Sciatic nerve (tissue), 2 donors: ENCODE measurements at places on chromosomes 3 and 15.

- no peak for DNase-seq
Observed at GRCh38 chr3:148229107-148229506, 468.6 kb upstream of the AGTR1 start.

DNA sequence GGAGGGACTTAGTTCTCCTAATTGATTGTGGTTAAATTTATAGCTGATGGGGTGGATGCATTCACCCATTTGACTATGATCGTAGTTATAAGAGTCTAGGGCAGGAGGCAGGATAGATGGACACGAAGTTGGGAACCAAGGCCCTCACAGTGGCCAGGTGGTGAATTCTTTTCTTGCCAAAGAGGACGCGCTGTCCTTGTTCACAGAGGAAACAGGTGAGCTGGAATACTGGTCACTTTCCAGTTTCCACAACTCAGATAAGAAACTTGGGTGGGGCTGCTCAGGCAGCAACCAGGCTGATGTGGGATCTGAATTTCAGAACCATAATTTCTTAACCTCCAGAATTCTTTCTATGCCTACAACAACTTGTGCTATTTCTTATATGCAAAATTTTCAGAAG, 34.0 kb upstream of the ICE2 start:
- no peak for DNase-seq

GRCh38 chr15:77144026-77144425, 73.1 kb upstream of the TSPAN3 start:
- DNase-seq: no peak

- DNase-seq: no peak
Observed at GRCh38 chr3:128351546-128351945, 115.1 kb downstream of the DNAJB8 start.

DNA sequence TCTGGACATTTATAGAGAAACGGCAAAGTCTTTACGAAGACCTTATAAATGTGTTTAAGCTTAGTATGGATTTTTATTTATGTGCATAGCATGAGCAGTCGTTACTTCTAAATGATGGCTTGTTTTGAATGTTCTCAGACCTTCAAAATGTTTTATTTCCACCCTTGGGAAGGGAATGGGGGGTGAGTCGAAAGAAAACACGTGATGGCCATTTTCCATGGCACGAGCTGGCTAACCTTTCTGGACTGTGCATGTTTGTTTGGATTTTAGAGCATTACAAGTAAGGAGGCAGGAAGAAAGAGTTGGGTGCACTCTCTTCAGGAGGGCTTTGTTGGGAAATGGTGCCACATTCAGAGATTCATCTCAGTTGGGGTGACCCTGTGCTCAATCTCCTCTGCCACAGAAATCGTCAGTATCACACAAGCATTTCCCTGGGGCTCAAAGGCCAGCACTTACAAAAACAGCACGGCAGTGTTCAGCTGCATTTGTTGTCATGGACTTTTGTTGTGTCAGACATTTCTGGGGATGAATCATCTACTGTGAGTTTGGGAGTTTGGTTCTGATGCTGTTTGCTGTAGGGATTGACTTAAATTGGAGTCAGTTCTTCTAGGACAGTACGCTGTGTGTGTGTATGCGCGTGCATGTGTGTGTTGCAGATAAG, 52.3 kb upstream of the ADAMTS9 start:
- DNase-seq: no peak

DNA sequence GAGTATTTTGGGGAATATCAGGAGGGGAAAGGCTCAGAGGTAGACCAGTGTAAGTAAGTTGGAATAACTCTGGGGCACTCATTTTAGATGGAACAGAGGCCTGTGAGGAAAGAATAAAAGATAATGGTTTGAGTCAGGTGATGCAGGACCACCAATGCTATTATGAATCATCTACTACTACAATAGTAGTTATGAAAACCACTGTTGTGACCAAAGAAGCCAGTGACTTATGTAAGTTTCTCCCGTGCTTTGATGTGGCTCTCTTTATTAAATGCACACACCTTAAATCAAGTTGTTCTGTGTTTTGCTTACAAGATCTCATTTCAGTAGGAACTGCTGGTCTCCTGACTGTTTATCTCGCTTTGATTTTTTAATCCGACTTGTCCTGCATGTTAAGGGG, 13.1 kb upstream of the GUCA1C start:
- no peak for DNase-seq

DNA sequence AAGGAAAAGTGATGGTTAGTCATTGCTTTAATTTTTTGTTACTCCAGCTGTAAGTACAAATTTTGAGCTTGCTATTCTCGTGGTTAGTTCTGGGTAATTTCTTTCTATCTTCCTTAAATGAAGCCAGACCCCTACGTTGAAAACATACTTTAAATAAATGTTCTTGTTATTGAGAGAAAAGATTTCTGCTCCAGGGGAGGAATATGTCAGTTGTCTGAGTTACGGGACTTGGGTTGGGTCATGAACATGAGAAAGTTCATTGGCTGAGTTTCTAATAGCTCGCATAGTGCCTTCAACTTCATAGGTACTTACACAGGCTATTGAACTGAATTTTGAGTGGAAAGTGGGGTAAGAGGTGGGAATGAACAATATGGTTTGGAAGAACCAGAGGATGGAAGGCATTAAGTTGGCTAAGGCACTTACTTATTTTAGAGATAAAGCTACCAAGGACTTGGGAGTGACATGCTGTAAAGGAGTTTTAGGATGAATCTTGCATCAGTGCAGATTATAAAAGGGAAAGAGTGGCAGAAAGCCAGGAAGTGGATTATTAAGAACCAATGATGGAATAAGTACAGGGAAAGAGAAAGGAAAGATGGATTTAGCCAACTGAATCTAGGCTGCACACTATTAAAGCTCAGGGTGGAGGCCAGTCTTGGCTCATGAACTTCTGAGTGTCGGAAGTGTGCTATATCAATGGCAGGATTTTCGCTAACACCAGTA, 1.4 kb downstream of the RPSA start:
- DNase-seq: no peak

DNA sequence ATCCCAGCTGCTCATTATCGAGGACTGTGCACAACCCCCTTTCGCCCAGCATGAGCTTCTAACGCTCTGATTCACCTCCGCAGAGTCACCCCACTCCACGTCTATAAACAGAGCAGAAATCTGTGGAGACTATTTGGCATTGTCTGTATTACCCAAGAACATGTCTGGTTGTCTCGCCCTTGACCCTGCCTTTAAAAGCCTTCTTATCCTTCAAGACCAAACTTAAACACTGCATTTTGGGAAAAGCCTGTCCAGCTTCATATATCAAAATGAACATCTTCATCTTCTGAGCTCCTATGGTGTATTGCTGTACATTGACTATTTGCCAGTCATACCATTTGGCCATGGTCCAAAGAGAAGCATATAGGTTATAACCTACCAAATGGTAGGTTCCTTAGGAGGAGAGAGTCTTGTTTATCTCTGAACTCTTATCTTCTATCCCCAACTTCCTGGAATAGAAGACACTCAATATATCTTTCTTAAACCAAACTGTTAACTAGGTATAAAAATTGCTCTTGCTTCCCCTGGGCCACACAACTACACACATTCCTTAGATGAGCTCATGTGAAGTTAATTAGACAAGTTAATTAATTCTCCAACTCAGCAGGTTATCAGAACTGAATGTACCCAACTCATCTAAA, 90.1 kb downstream of the FBN1 start:
- DNase-seq: no peak

GRCh38 chr3:69178838-69179739, 56.7 kb upstream of the LMOD3 start:
- DNase-seq: no peak

GRCh38 chr3:189237526-189237925, 65.8 kb downstream of the TPRG1 start:
- DNase-seq: no peak

- no peak for DNase-seq
Observed at GRCh38 chr3:50510325-50510724, 6.9 kb upstream of the CACNA2D2 start.

DNA sequence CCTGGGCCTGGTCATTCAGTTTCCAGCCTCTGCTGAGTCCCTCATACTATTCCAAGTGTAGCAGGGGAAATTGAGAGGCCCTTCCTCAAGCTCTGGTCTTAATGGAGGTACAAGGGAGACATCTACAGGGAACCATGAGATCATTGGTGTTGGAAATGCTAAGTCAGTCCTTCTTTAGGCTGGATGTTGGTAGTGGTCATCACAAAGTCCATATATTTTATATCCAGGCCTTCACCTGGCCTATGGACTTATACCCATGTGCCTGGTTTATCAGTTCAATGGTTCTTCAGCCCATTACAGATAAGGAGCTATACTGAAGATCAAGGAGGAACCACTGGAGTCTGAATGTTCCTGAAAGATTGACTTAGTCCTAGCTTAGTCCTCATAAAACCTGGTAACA, 135.0 kb downstream of the STAG1 start:
- no peak for DNase-seq

- DNase-seq: no peak
Observed at GRCh38 chr15:62799919-62800318, 242.6 kb upstream of the TPM1 start.
